ENCODE measurements at places on chromosomes 7 and 10.

- DNase-seq, result no peak
Measured at GRCh38 chr7:137839903-137840779, 6.6 kb downstream of the DGKI start.

DNA sequence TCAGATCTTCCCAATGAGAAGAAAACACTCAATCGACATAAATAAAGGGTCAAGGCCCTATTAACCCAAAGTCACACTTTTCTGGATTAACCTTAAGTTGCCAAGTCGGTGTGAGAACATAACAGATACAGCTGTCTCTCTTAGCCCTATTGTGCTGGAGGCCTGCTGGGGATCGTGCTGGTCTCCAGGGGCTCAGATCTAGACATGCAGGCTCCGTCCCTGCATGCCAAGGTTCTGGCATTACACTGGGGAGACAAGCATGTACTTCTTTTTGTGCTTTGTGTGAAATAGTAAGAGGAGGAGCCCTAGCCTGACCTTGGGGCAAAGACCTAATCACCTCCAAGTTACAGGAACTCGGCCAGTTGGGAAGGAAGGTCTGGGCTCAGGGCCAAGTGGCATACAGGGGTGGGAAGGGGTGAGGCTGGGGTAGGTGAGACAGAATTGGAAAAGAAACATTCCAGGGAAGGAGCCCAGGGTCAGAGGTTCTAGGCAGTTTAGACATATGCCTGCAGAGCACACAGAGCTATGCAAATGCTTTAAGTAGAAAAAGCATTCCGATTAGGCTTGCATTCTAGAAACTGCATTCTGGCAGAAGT is 216.4 kb downstream of the HECW1 start:
- DNase-seq, result peak; percentile 54

DNA sequence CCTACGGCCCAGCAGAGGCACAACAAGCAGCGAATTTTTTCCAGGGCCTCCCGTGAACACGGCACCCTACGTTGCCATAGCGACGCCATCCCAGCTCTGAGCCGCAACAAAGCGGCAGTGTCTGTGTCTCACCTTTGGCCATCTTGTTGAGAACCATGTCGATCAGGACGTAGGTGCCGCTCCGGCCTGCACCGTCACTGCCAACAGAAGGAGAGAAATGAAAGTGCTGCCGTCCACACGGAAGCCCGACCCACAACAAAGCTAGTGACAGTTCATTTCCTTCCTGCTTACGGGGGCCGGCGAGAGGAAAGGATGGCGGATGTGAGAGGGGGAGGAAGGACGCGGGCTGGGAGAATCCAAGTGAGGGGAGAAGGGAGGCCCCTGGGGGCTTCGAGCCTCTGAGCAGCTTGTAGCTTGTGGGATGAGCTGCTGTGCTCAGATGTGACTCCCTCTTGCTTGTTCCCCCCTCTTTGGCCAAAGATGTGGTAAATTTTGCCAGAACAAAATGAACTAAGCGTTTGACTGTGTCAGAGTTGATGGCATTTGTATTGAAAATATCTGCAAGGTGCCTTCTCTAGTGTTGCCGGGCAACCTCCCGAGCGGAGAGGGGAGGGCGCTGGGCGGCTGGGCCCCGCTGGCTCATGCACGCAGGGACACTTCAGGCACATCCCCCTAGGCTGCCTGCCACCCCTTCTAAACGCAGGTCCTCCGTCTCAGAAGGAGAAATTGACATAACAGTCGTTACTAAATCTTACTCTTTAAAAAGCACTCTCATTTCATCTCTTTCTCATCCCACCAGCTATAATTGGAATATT is 232.2 kb downstream of the DNAJB6 start:
- DNase-seq, result no peak

GRCh38 chr7:80139236-80139635 is 4.6 kb downstream of the GNAI1 start:
- peak; percentile 14 for DNase-seq

DNA sequence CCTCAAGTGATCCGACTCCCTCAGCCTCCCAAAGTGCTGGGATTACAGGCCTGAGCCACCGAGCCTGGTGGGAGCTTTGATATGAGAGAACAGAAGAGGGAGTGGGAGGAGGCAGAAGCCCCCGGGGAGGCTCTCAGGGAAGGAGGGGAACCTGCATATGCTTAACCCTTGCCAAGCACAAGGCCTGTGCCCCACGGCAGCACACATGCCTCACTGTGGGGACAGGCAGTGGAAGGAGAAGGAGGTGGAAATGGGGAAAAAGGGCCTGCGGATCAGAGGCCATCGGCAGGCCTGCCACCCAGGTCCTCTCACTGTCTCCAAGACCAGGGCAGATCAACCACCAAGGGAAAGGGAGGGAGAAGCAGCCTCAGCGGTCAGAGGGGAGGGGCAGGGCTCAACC is 7.2 kb upstream of the GRID1 start:
- no peak for DNase-seq

DNA sequence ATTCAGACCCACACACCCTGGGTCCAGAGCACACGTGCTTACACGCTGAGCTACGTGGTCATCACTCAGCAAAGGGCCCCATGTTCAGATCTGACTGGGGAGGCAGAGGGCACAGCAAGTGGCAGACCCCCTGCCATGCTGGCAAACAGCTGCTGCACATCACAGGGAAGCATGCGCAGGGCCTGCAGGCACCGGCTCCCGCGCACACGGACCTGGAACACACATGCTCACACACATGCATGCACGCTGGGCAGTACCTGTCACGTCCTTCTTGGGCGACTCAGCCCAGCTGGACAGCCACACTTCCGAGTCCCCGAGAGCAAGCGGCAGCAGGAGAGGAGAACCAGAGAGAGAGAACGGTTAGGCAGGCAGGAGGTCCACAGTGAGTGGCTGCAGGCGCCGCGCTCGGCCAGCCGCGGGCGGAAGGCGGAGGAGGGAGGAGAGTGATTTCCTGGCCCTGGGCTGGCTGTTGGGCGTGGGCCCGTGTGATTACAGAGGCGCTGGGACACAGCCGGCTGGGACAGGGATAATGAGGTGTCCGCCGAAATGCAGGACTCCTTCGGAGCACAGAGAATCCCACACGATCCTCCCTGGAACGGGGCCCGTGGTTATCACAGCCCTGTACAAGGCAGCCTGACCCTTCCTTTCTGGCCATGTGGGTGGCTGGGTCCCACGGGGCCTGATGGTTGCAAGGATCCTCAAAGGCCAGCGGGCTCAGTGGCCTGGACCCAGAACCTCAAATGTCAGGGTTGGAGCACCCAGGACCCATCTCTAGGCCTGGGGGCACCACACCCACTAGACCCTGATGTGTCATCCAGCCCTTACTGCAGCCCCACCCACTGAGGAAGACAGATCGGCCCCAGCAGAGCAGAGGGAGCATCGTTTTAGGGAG is 175.1 kb downstream of the NEURL1 start:
- no peak for DNase-seq

GRCh38 chr7:47776335-47776734 is 171.9 kb downstream of the PKD1L1 start:
- no peak for DNase-seq

DNA sequence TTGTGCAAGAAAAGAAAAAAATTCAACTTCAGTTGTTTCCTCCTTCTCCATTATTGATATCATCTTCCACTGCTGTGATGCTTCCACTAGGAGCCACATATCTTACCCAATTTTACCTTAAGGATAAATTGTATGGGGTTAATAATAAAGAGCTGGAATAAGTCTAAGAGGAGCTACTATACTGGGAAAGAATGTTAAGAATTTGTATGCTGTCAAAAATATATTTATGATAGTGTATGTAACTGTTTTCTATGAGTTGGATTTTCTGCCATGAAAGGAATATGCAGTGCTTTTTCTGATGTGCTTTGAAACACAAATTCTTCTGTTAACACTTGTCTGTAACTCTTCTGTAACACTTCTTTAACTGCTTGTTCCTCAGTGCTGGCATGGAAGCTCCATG is 219.1 kb downstream of the VTI1A start:
- no peak for DNase-seq

DNA sequence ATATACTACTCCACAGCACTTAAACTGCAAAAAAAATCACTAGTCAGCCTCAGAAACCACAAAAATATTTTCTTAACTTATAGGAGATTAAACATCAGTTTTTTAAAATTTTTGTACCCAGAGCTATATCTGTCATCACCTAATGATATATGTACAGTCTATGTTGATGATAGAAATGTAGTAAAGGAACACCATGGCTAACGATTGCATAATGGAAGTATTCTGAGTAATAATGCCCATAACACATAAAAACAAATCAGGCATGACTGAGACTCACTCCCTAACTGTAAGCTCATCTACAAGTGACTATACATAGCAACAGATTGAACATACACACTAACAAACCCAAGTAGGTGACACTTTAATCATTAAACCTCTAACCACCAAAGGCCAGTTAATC is 51.3 kb downstream of the TSPAN12 start:
- DNase-seq, result no peak

- DNase-seq, result peak; percentile 81
Measured at GRCh38 chr7:94395141-94396036, 694 bp downstream of the COL1A2 start.

GRCh38 chr7:151742713-151743480 is 134.0 kb downstream of the PRKAG2 start:
- DNase-seq, result no peak

DNA sequence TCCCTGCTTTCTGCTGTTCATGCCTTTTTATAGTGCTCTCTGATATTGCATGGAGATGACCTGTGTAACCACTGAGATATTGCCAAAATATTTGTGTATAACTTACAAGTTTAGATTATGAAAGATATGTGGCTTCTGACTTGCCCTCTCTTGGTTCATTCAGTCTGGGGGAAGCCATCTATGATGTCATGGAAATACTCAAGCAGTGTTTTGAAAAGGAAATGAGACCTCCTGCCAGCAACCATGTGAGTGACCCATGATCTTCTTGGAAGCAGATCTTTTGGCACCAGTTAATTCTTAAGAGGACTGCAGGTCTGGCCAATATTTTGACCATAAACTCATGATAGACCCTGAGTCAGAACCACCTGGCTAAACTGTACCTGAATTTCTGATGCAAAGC is 183.0 kb downstream of the THSD7A start:
- DNase-seq, result peak; percentile 21

GRCh38 chr10:70820976-70821750 is 5.4 kb downstream of the SGPL1 start:
- DNase-seq, result no peak

GRCh38 chr7:130420943-130421578 is 19.8 kb downstream of the CEP41 start:
- DNase-seq, result no peak

- DNase-seq, result peak; percentile 66
Measured at GRCh38 chr7:95871075-95871848, 98.9 kb downstream of the DYNC1I1 start.

DNA sequence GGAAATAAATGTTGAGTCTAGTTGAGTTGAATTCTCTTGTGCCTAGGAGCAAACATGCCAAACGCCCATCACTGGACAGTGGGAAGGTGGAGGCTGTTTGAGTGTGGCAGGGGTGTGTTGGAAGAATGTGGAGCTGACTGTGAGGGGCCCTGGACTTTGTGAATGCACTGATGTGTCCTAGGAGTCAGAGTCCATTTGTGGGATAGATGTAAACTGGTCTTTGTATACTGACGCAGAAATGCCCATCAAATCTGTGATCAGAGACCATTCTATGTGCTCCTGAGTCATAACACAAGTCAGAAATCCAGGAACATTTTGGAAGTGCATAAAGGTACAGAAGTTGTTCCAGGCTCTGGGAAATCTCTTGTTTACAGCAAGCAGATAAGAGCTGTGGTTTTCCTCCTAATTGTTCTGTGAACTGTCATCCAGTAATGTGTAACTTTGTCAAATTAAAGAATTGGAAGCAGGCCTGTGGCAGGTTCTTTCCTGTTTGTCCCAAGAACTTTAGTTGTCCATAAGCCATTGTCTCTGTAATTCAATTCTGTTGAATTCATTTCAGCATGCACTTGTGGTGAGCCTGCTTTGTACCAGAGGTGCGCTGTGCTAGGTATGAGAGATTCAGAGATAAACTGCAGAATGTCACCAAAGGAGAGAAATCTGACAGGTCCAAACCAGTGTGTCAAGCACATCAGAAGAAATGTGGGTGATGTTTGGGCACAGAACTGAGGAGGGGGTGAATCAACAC is 7.6 kb downstream of the PRXL2A start:
- DNase-seq, result no peak

GRCh38 chr7:130369110-130369711 is 11.1 kb upstream of the CPA1 start:
- DNase-seq, result peak; percentile 36

DNA sequence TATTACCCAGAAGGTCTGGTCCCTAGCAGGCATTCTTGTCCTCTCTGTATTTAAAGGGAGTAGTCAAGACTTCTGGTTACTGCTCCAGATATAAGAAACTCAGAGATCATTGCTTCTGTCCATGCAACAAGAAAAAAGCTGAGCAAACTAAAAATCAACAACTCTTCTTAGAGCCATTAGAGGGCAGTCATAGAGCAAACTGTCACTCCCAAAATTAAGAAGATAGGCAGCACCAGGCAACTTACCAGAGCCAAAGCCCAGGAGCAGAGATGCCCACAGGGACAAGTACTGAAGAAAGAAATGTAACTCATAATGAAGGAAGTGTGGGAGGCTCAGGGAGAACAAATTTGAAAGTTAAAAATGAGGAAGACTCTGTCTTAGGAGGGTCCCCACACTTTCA is 472.9 kb upstream of the COBL start:
- no peak for DNase-seq

DNA sequence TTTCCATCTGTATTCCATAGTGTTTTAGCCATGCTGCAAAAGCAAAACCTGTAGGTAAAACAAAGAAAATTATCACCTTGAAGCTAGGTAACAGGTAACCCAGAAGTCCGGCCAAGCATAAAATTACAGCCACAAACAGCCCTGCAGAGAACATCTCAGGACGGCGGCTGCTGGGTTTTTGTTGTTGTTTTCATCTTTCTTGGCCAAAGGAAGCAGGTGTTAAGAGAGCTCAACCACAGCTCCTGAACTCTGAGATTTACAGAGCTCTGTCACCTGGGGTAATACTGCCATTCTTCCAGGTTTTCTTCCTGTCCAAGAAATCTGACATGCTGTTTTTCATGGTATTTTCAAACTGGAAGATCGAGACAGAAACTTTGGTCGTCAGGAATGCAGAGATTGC is 847 bp upstream of the SCIN start:
- no peak for DNase-seq

- DNase-seq, result no peak
Measured at GRCh38 chr7:152144557-152145245, 119.2 kb downstream of the GALNT11 start.

DNA sequence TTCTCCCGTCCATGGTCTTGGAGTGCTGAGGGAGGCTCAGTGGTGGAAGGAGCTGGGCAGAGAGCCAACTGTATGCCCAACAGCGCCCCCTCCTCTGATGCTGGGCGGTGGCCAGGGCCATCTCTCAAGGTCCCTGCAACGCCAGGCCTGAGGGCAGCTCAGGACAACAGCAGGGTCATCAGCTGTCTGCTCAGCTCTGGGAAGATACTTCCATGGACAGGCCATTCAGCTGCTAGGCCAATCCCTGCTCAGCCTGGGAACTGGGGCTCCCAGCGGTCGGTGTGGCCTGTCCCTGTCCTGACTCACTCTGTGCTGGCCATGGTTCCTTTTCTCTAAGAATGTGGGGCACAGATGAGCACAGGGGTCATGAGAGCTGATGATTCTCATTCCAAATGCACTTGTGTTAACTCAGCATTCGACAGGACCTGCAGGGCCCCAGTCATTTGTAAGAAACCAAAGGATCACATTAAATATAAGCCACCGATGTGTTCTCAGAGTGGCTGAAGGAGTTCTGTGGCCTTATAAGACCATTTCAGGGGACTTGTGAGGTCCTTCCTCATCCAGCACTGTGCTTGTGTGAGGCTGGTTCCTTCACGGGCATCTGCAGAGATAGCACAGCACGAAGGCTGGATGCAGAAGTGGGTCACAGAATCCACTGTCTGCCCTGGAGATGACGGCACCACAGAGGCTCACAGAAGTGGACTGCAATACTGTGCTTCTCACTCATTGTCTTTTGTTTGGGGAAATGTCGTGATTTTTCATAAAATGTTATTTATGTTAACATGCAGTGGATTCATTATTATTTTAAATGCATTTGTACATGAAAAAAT is 73.0 kb downstream of the ADCY1 start:
- DNase-seq, result no peak
